ENCODE measurements at places on chromosomes 2 and 18.

DNA sequence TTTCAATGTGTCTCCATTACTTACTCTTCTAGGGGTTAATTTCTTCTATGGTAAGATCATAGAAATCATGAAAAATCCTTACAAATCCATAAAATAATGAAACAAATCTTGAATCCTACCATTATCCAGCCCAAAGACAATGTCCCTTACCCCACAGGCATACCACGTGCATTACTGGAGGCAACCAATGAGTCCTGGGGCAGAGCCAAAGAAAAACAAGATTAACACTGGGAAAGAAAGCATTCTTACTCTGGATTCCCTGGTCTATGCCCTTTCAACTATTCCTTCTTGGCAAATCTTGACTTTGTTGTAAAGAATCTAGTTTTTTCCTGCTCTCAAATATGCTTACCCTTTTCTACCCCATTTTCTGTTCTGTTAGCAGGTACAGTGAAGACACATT is 3.1 kb upstream of the GALNT1 start:
- no peak for DNase-seq

GRCh38 chr2:9648821-9649220 is 18.0 kb upstream of the YWHAQ start:
- DNase-seq = peak; percentile 83

- no peak for DNase-seq
Observed at GRCh38 chr2:223932816-223933800, 12.0 kb downstream of the WDFY1 start.

GRCh38 chr2:109349503-109350465 is 220.8 kb downstream of the SH3RF3 start:
- DNase-seq = no peak

DNA sequence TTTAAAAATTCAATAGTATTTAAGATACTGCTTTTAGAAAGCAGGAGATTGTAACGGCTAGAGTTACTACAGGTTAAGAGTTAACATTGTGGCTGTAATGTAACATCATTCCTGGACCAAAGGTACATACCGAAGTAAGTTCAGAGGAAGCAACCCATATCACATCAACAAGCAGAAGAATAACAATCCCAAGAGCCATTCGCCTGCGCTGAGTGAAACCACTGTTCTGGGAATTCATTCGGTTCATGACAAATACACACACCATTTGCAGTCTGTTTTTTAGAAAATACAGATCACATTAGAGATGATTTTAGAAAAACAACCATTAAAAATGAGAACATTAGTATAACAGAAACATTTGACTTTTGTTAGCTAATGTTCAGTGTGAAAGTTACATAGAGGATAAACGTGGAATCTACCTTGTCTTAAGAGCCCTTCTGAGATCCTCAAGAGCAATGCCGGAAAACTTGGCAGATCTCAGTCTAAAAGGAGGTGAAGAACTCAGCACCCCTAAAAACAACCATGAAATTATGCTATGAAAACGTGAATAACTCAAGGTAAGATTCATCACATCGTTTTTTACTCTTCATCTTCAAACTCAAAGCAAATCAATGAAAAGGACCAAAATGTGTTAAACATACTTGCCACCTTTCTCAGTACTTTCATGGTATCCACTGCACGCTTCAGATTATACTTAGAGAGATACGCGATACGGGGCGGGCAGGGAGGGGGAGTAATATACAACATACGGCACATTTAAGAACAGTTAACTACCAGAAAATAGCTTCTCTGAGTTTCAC is 1.2 kb downstream of the SLC35F5 start:
- no peak for DNase-seq

DNA sequence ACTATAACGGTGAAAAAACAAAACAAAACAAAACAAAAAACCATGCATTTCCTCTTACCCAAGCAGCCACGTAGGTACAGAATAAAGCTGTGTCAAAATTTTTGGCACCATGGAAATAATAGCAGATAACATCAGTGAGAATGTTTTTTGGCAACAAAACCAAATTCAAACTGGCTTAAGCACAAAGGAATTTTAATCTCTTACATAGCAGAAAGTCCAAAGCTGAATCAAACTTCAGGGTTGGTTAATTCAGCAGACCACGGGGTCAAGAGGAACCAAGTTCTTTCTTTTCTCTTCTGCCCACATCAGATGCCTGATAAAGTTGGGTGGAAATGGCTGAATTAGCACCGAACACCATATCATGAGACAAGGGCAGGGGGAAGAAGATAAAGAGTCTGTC is 129.5 kb downstream of the PAX3 start:
- no peak for DNase-seq

- DNase-seq = no peak
Observed at GRCh38 chr2:51120754-51121280, 88.9 kb upstream of the NRXN1 start.

- no peak for DNase-seq
Observed at GRCh38 chr2:173989884-173990215, 24.7 kb upstream of the SP3 start.

- no peak for DNase-seq
Observed at GRCh38 chr18:74329688-74330205, 14.1 kb downstream of the C18orf63 start.

DNA sequence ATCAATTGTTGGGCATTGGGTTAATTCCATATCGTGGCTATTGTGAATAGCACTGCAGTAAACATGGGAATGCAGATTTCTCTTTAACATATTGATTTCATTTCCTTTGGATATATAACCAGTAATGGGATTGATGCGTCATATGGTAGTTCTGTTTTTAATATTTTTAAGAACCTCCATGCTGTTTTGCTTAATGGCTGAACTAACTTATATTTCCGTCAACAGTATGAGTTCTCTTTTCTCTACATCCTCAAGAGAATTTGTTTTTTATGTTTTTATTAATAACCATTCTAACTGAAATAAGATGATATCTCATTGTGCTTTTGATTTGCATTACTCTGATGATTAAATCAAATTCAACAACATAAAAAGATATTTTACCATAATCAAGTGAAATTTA is 228.5 kb upstream of the FSIP2 start:
- DNase-seq = no peak

DNA sequence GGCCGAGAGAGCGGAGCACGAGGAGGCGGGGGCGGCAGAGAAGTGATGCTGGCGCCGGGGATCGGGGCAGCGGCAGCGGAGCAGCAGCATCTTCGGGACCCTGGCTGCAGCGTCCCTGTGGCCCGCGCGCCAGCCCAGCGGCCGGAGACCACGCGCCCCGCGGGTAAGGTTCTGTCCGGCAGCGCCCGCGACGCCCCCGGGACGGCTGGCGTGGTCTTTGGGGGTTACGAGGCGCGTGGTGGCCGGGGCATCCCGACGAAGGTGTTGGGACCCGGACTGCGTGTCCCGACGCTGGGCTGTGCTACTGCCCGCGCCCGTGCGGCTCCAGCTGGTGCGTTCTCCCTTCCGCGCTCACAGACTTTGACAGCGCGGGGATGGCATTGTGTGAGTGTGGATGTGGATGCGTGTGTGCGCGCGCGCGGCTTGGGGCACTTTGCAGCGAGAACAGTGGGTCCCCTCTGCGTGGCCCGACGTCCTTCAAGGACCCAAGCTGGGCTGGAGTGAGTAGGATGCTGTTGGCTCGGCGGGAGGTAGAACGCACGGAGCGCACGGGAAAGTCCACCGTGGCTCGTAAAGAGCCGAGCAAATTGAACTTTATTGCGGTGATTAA is 405.0 kb downstream of the XIRP2 start:
- peak; percentile 16 for DNase-seq

- no peak for DNase-seq
Observed at GRCh38 chr18:12366379-12366778, 10.6 kb downstream of the AFG3L2 start.

DNA sequence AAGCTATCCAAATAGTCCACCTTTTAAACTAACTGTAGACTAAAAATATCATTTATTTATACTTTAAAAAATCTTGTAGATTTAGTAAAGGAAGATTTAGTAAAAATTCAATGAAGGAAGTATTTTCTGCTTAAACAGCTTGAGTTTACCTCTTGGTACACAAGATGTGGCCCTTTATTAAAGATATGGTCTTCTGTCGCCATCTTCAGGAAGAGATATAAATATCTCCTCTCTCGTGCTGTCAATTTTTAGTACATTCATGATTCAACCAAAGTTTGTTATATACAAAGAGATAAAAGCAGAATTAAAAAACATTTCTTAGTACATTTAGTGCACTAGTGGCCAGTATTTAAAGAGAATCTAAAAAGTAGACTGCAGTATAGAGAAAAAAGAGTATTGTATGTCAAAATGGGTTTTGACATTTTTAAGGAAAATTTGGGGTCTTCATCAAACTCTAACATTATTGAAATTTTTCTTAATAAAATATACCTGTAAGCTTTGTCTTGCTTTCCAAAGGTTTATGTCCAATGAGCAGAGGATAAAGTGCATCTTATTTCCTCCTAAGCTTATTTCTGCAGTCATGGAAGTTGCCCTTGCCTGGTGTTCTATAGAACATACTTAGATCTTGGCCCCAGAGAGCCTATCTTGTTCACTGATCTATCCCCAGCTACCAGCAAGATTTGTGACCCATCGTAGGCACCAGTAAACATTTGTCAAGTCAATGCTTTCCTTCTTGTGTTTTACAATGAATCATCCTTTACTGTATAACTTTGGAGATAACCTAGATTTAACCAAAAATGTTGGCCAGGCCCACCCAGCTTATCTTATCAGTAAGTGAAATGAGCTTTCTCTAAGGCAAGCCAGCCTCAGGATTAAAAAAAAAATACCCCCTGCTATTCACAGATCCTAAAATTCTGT is 18.5 kb upstream of the EML6 start:
- DNase-seq = peak; percentile 15

GRCh38 chr18:7068871-7069590 is 48.6 kb downstream of the LAMA1 start:
- no peak for DNase-seq

DNA sequence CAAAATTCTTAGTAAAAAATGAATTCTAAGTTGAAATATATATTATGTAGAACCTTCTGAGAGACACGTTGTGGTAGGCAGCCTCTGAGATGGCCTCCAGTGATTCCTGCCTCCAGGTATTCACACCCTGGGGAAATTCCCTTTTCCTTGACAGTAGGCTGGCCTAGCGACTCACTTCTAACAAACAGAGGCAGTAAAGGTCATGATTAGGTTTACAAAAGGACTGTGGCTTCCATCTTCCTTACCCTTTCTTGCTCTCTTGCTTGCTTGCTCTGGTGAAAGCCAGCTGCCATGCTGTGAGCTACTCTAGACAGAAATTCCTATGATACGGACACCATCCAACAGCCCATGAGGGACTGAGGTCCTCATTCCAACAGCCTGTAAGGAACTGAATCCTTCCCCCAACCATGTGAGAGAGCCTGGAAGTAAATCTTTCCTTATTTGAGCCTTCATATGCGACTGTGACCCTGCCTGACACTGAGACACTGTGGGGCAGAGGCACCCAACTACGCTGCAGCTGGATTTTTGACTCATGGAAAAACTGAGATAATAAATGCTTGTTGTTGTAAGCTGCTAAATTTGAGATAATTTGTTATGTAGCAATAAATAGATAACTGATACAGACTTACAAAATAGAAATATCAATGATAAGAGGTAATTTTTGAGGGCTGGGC is 32.7 kb upstream of the SERTAD2 start:
- DNase-seq = no peak

GRCh38 chr2:128772671-128773070 is 454.0 kb upstream of the HS6ST1 start:
- no peak for DNase-seq

DNA sequence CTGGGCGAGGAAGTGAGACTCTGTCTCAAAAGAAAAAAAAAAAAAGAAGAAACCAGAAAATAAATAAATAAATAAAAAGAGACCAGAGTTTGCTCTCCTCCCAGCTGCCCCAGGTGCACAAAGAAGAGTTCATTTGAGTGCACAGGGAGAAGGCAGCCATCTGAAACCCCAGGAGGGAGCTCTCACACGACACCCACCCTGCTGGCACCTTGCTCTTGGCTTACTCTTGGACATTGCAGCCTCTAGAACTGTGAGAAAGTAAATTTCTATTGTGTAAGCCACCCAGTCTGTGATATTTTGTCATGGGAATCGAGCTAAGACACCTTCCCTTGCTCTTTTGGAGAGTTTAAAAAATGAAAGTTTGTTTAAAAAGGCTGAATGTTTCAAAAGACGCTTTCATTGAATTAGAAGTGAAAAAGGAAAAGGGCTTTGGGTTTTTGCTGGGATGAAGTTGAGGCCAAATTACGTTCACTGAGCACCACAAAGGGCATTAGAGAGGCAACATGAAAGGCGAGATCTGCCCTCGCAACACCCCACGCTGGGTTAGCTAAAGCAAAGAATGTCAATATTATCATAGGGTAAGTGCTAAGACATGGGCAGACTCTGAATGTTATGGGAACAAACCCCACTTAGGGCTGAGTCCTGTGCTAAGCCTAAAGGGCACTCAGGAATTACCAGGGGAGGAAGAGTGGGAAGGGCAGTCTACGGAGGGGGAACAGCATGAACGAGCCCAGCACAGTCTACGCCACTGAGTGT is 128.9 kb upstream of the RIOK3 start:
- DNase-seq = no peak

GRCh38 chr2:20596973-20597859 is 53.7 kb downstream of the HS1BP3 start:
- no peak for DNase-seq

DNA sequence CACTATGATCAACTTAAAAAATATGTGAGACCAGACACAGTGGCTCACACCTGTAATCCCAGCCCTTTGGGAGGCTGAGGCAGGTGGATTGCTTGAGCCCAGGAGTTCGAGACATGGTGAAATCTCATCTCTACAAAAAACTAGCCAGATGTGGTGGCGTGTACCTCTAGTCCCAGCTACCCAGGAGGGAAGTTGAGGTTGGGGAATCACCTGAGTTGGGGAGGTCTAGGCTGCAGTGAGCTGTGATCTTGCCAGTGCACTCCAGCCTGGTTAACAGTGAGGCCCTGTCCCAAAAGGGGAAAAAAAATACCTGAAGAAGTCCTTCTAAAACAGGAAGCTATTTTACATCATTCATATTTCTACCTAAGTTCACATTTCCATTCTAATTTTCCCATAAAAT is 144.0 kb downstream of the EML6 start:
- no peak for DNase-seq

DNA sequence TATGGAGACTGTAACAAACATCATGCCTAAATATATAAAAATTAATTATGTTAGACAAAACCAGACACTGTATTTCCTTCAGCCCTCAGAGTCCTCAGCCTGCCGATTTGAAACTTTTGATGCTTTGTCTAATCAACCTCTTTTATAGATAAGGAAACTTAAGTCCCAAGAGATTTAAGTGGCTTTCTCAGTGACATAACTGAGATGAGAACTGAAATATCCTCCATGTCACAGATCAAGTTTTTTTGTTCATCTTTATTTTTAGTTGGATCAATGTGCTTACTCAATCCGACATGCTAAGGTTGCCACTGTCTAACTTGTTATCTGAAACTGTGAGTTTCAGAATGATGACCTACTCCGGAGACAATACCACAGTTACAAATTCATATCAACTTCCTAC is 72.3 kb downstream of the BARD1 start:
- DNase-seq = no peak

DNA sequence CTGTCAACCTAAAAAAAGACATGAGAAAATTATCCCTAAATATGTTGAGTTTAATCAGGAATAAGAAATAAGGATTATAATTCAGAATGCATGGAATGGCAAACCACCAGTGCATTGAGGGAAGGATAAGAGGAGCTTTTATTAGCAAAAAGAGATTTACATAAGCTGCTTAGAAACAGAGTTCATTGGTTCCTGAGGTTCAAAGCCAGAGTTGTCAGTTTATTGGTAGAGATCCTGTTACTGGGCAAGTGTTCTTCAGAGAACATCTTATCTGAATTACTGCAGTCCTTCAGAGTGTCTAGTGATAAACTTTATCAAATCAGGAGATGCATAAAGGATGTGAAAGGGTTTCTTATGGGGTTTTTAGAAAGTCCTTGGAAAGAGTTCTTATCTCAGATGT is 76.0 kb upstream of the MEX3C start:
- no peak for DNase-seq

GRCh38 chr2:190571686-190572085 is 37.2 kb upstream of the NEMP2 start:
- no peak for DNase-seq

Measured in NCI-H774 (cell line).